ENCODE measurements at places on chromosomes 3 and 15.
A peak's percentile ranks its signal among the peaks of the same experiment; 100 is the strongest.

GRCh38 chr3:31373681-31374080, 159.0 kb upstream of the STT3B start:
- DNase-seq: no peak

GRCh38 chr3:100072326-100073048, 41.8 kb downstream of the FILIP1L start:
- no peak for DNase-seq

DNA sequence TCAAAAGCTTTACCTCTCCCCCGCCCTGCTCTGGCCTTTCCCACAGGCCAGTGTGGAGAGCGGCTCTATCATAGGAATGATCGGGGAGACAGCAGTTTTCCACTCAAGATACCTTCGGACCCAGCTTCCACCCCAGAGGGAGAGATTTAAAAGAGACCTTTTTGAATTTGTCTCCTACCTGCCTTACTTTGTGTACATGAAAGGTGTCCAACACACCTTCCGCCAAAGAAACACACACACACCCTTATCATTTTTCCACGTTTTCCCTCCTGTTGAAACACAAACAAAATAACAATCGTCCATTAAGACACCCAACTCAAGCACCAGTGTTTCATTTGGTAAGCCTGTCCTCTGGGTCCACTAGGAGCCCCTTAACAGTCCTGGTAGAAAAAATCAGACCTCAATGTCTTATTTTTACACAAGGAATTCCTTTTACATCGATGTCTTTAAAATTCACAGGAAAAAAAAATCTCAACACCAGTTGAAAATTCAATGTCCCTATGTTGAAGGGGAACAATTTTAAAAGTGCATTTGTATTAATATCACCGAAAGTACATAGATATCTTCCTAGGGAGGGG, 4.0 kb downstream of the HES1 start:
- peak; percentile 40 for DNase-seq

- no peak for DNase-seq
Observed at GRCh38 chr3:132788301-132788671, 66.1 kb upstream of the NPHP3 start.

DNA sequence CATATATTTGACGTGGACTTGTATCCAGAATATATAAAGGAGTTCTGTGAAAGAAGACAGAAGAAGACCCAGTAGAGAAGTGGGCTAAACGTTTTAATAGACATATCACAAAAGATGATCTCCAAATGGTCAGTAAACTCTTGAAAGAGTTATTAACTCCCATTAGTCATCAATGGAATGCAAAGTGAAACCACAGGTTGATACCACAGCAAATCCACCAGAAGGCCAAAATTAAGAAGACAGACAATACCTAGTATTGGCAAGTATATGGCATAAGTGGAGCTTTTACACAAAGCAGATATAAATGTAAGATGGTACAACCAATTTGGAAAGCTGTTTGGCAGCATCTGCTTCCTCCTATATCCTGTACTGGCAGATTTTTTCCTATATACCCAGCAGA, 6.0 kb downstream of the SPATA16 start:
- DNase-seq: no peak

GRCh38 chr3:45544717-45545296, 49.7 kb upstream of the LIMD1 start:
- no peak for DNase-seq

- DNase-seq: no peak
Observed at GRCh38 chr3:174636451-174636850, 222.7 kb upstream of the NAALADL2 start.

DNA sequence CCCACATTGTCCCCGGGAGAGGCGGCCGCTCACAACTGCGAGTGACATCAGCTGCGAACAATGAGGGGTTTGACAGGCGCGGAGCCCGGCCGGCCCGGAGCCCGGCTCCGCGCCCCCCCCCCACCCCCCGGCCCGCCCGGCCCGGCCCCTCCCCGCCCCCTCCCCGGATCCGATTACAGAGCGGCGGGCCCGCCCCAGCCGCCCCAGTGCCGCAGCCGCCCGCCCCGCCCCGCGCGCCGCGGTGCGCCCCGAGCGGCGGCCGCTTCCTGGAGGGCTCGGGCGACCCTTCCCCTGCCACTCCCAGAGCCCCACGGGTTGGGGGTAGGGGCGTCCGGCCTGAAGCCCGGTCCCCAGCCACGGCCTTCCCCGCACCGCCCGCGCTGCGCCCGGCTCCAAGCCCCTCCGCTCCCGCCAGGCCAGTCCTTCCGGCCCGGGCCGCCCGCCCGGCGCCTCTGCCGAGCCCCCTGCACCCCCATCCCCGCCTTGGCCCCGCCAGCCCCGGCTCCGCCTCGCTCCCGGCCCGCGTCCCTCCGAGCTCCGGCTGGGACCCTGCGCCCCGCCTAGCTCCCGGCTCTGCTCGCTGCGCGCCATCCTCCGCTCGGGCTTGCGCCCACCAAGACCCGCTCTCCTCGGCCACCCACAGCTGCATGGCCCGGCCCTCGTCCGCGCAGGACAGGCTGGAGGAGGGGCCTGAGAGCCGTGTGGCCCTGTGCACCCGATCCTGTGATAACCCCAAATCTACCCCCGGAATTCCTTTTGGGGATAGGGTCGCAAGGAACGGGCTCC, at the start of gene PCBP4:
Gene PCBP4 (minus strand): TSS at position 71 of the 786 bp plus-strand sequence. CDS start 6,214 bp downstream, outside the sequence.
- peak; percentile 50 for DNase-seq

DNA sequence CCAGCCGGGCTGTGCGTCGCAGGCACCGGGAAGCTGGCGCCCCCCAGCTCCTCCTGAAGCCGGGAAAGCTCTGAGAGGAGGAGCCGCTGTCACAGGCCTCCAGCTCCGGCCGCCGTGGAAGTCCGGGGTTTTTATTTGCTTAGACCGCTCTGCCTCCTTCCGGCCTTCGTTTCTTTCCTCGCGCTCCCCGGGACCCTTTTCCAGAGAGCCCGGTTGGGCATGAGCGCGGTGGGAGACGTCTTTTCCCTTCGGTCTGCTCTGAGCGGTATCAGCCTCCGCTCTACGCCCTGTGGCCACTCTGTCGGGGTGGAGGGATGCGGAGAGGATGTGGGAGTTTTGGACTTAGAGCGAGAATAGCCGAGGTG, 559 bp downstream of the SENP5 start:
- DNase-seq: no peak

GRCh38 chr15:91228383-91228782, 128.3 kb downstream of the SV2B start:
- no peak for DNase-seq

DNA sequence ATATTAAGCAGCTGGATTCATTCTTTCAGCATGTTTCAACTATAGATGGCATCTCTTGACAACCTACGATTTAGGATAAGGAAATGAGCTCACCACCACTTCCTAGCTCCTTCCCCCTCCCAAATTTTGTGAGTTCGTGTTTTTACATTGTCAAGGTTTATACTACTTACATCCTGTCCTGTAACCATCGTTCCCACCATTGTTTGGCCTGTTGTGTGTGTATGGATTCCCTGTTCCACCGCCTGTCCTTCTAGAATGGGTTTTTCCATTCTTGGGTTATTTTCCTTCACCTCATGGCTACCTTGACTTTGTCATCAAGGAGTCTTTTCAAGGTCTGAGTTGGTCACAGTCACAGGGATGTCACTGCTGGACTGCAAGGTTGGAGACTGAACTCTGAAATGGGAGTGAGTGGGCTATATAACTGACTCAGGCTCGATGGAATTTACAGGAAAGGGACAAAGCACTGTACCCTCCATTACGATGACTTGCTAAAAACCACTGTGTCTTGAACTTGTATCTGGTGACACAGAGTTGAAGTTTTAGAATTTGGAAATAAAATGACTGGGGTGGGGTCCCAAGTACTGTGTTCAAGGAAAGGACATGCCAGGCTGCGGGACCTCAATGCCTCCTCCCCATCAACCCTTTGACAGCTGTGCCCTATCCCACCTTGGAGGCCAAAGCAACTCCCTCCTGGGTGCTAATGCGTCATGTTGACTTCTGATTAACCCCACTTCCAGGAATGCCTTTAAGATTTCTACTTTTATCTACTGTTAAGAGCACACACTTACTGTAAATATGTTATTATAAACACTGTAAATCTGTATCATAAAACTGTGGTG, 66.8 kb upstream of the BLM start:
- DNase-seq: no peak

GRCh38 chr15:87962428-87962827, 294.1 kb downstream of the NTRK3 start:
- no peak for DNase-seq

- DNase-seq: no peak
Observed at GRCh38 chr3:156014489-156014888, 105.9 kb upstream of the KCNAB1 start.

GRCh38 chr15:59721411-59721810, 32.3 kb upstream of the BNIP2 start:
- DNase-seq: no peak

GRCh38 chr3:46558184-46559043, 7.7 kb downstream of the LRRC2 start:
- peak; percentile 91 for DNase-seq

DNA sequence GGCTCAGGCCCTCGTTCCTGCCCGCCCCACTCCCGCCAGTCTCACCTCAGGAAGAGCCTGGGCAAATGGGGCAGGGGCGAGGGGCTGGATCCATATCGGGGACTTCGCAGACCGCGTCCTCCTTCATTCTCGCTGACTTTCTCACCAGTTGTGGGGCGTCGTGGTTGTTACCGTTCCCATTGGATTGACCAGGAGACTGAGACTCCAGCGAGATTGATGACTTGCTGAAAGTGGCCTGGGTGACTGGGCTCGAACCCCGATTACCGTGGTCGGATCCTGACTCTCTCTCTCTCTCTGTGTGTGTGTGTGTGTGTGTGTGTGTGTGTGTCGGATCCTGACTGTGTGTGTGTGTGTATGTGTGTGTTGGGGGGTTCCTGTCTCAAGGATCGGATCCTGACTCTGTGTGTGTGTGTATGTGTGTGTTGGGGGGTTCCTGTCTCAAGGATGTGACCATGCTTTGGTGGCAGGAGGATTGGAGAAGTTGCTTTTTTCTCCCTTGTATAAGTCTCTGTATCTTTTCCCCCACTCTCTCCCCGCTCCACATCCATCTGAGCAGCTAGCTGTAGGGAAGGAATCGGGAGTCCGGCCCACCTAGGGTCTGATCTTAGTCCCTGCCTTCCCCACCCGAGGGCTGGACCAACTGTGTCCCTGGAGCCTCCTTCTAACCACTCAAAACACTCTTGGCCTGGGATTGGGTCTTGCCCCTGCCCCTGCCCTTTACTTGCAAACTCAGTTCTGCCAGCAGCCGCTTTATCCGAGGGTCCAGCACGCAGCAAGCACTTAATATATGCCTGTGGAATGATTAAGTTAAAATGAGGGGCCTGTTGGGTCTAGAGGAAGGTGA, 603 bp downstream of the PLEKHO2 start:
- no peak for DNase-seq

DNA sequence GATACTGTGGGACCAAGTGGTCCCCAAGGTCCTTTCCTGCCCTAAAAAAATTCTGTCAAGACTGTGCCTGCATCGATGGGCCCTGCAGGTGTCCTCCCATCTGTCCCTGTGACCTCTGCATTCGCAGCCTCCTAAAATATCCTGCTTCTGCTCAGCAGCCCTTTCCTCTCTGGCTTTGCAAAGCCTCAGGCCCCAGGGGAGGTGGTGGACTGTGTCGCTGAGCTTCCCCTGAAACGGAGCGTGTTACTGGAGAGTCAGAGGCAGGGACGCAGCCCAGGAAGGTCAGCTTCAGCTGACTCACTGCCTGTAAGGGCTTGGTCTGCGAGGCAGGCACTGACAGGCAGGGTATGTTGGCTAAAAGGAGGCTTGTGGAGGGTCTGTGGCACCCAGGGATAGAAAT, 110.0 kb downstream of the RAB11A start:
- no peak for DNase-seq

GRCh38 chr3:126040386-126040785, 43.5 kb downstream of the SLC41A3 start:
- DNase-seq: no peak

DNA sequence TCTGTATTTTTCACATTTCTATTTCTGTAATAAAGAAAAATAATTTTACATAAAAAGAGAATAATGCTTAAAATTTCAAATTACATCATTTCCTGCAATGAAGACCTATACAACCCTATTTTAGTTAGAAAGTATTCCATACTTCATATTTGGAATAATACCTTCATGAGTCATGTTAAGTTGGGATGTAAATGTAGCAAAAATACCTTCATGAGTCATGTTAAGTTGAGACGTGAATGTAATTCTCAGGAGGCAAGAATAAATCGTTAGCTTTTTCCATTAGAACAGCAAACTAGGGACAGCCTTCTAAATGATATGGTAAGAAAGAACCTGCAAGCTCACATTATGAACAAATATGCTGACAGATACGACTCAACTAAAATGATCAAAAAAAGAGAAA, 91.9 kb downstream of the NAALADL2 start:
- DNase-seq: no peak

DNA sequence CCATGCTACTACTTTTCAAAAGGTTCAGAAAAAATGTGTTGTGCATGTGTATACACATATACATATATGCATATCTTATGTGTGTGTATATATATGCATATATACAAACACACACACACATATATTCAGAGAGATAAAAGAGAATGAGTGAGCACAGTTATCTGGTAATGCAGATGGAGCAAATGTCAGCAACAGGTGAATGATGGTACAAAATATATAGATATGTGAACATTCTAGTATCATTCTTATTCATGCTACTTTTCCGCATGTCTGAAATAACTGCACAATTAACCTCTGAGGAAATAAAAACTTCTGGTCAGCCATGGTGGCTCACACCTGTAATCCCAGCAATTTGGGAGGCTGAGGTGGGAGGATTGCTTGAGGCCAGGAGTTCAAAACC, 222.6 kb upstream of the NANOGP8 start:
- DNase-seq: no peak

DNA sequence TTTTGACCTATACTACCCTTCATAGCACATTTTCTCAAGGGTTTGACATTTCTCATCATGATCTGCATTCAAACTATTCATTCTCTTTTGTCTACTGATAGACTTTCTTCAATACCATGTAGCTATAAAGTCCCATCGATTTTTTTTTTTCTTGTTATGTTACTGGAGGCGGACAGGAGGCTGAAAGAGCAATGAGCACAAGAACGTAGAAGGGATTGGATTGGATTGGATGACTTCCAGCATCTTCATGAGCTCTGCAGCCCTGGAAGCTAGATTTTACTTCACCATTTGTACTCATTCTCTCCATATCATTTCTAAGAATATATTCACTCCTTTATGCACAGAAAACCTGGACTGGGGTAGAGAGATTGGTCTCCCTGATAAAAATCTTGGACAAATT, 43.2 kb downstream of the DUT start:
- DNase-seq: no peak

GRCh38 chr15:87032295-87032694, 952.6 kb downstream of the AGBL1 start:
- no peak for DNase-seq

DNA sequence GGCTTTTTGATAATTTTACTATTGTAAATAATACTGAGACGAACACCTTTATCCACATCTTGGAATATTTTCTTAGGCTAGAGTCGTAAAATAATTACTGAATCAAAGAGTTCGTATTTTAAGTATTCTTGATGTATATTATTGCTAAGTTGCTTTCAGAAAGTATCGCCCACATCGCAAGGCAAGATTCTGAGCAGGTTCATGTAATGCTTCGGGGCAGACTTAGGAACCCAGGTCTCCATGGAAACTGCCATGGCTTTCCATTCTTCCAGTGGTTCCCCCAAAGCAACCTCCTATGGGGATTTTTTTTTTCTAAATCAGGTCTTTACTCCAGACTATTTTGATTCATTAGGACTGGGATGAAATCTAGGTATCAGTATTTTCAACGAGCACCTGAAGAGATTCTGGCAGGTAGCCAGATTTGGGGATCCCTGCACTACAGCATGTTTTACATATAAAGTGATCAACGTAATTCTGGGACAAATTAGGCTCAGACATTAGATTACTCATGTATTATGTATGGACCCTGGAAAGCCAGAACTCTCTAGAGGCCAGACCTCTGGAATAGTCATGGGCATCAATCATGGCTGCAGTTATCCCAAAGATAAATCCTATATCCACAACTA, 86.5 kb downstream of the B3GNT5 start:
- no peak for DNase-seq

All from mucosa of gallbladder (tissue), 1 donor.